Activated T-helper 9 cell treated with anti-CD3 and anti-CD28 coated beads, Interleukin-2, amount 50 U/mL, for 16 hours (primary cell): ENCODE measurements at places on chromosomes 4 and X.

DNA sequence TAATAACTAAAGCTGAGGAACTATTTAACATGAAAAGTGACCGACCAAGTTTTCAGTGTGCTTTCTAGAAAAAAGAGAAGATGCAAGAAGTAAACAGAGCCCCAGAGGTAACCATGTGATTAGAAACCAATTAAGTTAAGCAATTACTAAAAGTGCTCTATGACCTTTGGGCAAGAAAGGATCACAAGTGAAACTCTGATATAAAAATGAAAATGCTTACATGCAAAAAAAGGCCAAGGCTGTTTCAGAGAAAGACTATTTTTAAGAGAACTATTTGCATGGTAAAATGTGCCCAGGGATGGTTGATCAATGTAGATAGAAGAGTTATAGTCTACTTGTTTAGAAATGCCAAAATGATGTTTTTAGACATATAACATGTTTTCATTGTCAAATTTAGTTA, 22.0 kb downstream of the KLHL15 start:
- DNase-seq = no peak

GRCh38 chr4:81845273-81845672, 373.6 kb upstream of the RASGEF1B start:
- no peak for DNase-seq

GRCh38 chr4:18318682-18319388, 297.3 kb upstream of the LCORL start:
- no peak for DNase-seq

GRCh38 chr4:64174247-64174882, 234.9 kb downstream of the TECRL start:
- no peak for DNase-seq

DNA sequence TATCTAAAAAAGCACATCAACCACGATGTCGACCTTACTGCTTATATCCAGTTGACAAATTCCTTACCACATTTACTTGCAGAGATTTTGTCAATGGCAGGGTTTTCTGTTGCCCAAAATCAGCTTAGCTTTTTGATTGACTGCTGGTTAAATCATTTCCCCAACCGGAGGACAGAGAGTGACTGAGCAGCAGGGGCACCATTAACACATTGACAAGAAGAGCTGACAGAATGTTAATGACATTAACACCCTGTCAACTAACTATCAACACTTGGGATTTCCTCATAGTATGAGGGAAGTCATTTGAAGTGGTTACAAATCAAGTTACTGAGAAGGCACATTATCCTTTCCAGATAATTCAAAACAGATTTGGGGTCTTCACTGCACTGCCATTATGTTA, 368.4 kb downstream of the RPA4 start:
- DNase-seq = no peak

- no peak for DNase-seq
Observed at GRCh38 chr4:96936886-96937285, 1097.0 kb downstream of the PDHA2 start.

- no peak for DNase-seq
Observed at GRCh38 chr4:31045724-31046318, 325.7 kb downstream of the PCDH7 start.

- DNase-seq = no peak
Observed at GRCh38 chr4:80874979-80875378, 155.5 kb upstream of the BMP3 start.

GRCh38 chr4:22490718-22491315, 25.0 kb downstream of the ADGRA3 start:
- DNase-seq = no peak

GRCh38 chrX:136318895-136319597, 18.3 kb downstream of the ADGRG4 start:
- no peak for DNase-seq

GRCh38 chr4:96531836-96532235, 691.9 kb downstream of the PDHA2 start:
- no peak for DNase-seq

DNA sequence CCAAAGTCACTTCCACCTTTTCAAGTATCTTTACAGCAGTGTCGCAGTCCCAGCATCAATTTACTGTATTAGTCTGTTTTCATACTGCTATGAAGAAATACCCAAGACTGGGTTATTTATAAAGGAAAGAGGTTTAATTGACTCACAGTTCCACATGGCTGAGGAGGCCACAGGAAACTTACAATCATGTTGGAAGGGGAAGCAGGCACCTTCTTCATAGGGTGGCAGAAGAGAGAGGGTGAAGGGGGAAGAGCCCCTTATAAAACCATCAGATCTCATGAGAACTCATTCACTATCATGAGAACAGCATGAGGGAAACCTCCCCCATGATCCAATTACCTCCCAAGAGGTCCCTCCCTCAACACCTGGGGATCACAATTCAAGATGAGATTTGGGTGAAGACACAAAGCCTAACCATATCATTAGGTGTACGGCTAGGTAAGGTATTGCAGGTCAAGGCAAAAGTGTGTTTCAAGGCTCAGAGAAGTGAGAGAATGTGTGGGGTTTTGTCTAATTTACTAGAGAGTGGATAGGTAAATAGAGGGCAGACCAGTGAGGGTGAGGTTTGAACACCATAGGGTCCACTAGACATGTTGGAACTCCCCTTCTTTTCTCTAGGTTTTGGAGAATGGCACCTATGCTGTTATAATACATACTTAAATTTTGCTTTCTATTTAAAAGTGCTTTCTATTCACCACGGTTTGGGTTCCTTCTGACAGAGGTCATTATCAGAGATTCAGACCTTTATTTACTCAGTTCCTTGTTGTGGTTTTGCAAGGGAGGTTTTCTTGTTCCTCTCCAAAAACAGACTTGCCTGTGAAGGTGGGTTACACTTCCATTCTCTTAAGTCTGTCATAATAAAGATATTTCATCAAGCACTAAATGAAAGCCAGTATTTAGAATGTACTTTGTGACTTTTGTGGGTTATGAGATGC, 186.6 kb downstream of the CPEB2 start:
- no peak for DNase-seq

- DNase-seq = no peak
Observed at GRCh38 chr4:67922697-67923096, 38.9 kb upstream of the TMPRSS11D start.

GRCh38 chr4:1098311-1098925, 14.9 kb downstream of the RNF212 start:
- DNase-seq = no peak

GRCh38 chr4:22762548-22762947, 69.8 kb downstream of the GBA3 start:
- no peak for DNase-seq

DNA sequence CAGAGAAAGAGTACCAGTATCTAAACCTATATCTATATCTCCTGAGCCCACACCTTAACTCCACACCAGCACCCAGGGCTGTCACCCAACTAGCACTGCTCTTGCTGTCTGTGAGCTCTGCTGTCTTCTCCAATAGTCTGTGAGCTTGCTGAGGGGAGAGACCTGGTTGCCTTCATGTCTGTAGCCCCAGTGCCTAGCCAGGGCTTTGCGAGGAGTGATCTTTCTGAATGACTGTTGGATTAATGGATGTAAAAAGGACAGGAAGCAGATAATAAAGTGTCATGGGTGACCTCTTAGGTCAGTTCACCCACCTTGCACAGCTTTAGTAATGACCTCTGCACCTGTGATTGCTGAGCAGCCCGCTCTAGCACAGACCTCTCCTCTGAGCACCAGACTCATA, 30.5 kb downstream of the CNGA2 start:
- no peak for DNase-seq

DNA sequence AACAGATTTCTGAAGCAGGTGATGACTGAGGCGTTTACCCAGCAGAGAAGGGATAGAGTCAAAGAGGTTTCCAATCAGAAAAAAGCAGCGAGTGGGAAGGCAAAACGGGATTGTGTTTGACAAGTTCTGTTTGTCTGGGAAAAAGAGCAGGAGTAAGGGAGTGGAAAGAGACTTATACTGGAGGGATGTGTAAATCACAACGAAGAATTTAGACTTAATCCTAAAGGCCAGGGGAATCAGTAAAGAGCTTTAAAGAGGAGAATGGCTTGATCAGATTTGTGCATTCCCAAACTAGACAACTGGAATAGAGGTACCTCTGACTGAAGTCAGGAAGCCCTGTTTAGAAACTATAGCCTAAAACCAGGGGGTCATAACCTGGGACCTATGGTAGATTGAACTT, 31.5 kb upstream of the LRBA start:
- DNase-seq = no peak

DNA sequence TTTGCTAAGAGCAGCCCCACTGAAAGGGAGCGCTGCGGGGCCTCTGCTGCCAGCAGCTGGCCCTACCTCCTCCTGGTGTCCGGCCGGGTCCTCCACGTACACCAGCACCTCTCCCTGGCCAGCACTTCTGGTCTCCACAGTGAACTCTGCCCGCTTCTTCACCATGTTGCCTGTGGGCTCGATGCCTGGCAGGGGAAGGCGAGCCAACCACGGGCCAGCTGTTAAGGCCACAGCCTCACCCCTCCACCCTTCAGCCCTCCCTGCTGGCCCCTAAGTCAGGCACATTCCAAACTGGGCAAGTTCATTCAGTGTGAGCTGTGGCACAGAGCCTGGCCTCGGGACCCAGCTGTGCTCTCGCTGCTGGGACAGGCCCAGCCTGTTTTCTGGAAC, 7.8 kb downstream of the FLNA start:
- no peak for DNase-seq

- no peak for DNase-seq
Observed at GRCh38 chr4:40246011-40246900, 49.4 kb downstream of the RHOH start.

DNA sequence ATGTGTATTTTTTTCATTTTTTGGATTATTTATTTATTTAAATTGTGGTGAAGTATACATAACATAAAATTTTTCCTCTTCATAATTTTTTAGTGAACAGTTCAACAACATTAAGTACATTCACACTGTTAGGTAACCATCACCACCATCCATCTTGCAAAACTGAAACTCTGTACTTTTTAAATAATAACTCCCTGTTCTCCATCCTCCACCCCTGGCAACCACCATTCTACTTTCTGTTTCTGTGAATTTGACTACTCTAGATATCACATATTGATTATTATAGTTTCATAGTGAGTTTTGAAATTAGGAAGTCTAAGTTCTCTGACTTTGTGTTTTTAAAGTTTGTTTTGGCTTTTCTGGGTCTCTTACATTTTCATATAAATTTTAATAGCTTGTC, 89.3 kb upstream of the STX18 start:
- no peak for DNase-seq

GRCh38 chr4:7213807-7214206, 21.5 kb downstream of the SORCS2 start:
- DNase-seq = no peak

- DNase-seq = no peak
Observed at GRCh38 chr4:25320773-25321172, 8.2 kb downstream of the ZCCHC4 start.

DNA sequence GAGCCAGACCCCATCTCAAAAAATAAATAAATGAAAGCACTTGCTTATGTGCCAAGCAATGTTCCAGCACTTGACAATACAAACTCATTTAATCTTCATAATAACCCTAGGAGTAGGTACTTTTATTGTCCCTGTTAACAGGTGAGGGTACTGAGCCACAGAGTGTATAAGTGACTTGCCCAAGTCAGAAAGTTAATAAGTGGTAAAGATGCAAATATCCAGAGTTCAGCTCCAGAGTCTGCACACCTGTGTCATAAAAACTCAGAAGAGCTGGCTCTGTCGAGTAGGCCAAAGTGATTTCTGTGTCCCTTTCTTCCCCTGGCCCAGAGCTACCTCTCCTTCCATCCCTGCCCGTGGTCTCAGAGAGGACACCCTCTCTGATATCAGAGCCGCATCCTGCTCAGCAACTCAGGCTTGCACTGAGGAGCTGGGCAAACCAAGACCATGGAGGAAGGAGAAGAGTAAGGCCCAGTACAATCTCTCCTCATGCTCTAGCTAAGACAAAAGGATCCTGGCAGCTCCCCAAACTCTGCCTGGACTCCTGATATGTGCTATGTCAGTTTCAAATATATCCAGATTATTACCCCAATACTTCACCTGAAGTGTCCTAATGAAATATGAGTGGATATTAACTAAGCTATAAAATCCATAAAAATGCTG, 136.3 kb downstream of the HS6ST2 start:
- no peak for DNase-seq

DNA sequence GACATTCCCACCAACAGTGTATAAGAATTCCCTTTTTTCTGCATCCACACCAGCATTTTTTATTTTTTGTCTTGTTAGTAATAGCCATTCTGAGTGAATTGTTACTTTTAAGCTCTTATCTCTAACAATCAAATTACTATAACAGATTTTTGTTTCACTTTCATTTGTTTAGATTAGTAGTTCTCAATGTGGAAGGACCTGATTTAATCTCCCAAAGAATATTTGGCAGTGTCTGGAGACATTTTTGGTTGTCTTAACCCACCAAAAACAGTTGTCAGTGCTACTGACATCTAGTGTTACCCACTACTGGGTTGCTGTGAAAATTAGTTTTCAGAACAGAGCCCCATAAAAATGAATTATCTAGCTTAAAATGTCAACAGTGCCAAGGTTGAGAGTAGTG, 37.9 kb downstream of the RUFY3 start:
- no peak for DNase-seq

GRCh38 chr4:153267890-153268289, 63.6 kb downstream of the TRIM2 start:
- no peak for DNase-seq

GRCh38 chr4:109548655-109549054, 11.4 kb upstream of the MCUB start:
- no peak for DNase-seq

DNA sequence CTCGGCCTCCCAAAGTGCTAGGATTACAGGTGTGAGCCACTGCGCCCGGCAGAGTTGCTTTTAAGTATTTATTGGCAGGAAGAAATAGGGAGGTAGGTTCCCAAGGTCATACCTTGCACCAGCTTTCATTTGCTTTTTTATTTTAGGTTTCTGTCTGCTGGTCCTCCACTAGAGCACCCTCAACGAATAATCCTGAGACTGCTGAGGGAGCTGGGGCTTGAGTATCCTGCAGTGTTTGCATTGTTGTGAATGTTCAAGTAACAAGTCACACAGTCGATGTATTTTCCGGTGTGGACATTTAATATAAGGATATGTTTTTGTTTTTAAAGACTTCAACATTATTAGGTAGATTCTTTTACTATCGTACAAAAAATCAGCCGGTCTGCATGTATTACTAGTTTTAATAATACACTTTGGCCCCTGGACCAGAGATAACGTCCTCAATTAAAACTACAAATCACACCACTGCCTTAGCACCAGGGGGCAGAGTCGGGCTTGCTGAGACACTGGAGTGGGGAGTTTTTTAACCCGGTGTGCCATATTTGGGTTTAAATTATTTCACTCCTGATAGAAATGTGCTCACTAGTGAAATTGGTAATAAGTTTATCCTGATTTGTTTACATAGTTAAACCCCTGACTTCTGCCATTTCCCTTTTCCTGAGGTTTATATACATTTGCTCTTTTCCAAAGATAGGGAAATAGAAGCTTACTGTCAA, 11.6 kb downstream of the SMIM20 start:
- no peak for DNase-seq

DNA sequence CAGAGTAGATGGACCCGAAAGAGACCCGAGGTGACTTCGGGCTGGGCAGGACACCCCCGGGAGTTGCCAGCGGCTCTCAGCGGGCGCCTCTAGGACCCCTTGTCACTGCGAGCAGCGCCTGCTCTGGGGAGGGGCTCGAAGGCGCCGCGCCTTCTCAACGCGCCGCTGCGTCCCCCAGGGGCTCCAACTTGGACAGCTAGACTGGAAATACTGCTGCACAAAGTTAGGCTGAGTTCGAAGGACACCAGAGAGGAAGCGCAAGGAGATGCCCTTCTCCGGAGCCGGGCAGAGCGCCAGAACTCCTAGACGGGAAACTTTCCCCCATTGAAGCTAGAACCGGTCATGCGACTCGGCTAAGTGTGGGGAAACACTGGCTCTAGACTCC, 493 bp upstream of the KCNIP4 start:
- DNase-seq = no peak

- no peak for DNase-seq
Observed at GRCh38 chr4:26596843-26597242, 13.0 kb downstream of the TBC1D19 start.
